ENCODE measurements at places on chromosomes 5 and 9.

- no peak for DNase-seq
These were observed 40.4 kb upstream of the F2RL2 start for GRCh38 chr5:76663573-76663972.

GRCh38 chr9:97276310-97276852 is 31.1 kb upstream of the CCDC180 start:
- DNase-seq, result no peak

DNA sequence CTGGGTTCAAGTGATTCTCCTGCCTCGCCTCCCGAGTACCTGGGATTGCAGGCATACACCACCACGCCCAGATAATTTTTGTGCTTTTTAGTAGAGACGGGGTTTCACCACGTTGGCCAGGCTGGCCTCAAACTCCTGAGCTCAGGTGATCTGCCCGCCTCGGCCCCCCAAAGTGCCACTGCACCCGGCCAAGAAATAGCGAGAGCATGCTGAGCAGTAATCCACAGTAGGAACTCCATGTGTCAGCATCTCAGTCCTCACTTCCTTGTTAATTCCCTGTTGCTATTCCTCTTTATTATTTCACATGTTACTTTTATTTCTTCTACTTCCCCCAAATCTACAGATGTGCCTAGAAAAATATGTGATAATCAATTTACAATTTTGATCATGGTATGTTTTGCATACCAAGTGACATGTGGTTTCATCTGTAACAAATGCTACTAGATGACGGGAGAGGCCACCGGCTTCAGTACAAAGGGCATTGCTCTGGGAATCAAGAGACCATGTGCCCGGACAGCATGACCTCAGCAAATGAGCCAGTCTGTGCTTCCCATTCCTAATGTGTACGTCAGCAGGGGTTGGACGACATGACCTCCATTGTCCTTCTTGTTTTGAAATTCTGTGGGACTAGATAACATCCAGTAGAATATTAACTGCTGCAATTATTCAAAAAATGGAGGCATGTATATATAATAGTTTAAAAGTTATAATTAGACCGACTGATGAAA is 61.6 kb downstream of the FNBP1 start:
- DNase-seq, result no peak

GRCh38 chr5:148909040-148909439 is 82.6 kb downstream of the ADRB2 start:
- DNase-seq, result no peak

- no peak for DNase-seq
These were observed 33.4 kb downstream of the SYK start for GRCh38 chr9:90834828-90835595.

GRCh38 chr5:1108023-1108864 is 3.6 kb downstream of the SLC12A7 start:
- no peak for DNase-seq
